ENCODE measurements at places on chromosomes 5 and 9.

DNA sequence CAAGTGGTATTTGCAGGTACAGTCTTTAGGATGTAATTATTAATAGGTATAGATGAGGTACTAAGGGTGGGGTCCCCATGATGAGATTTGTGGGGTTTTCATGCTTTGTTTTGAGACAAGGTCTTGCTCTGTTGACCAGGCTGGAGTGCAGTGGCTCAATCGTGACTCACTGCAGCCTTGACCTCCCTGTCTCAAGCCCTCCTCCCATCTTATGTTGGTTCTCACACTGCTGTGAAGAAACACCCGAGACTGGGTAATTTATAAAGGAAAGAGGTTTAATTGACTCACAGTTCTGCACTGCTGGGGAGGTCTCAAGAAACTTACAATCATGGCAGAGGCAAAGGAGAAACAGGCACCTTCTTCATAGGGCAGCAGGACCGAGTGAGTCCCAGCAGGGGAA, 217.5 kb downstream of the CDK5RAP2 start:
- no peak for DNase-seq

- DNase-seq = no peak
Observed at GRCh38 chr9:18526685-18527084, 52.7 kb downstream of the ADAMTSL1 start.

GRCh38 chr5:129951039-129951438, 46.8 kb downstream of the CHSY3 start:
- DNase-seq = no peak

DNA sequence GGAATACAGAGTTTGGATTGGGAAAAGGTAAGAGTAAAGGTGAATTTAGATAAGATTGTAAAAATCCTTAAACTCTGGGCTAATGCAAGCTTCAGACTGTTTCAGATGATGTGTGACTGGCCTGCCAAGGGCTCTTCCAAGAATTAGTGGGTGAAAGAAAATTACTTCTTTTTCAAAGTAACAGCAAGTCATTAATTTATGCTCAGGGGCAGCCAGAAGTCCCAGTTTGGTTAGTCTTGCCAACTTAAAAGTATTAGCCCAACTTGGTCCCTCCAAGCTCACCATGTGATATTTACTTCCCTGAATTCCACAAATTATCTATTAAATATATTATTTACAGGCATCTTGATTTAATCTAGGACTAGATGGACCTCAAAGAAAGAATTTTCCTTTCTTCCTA, 947.8 kb downstream of the NR2F1-AS1 start:
- DNase-seq = no peak

DNA sequence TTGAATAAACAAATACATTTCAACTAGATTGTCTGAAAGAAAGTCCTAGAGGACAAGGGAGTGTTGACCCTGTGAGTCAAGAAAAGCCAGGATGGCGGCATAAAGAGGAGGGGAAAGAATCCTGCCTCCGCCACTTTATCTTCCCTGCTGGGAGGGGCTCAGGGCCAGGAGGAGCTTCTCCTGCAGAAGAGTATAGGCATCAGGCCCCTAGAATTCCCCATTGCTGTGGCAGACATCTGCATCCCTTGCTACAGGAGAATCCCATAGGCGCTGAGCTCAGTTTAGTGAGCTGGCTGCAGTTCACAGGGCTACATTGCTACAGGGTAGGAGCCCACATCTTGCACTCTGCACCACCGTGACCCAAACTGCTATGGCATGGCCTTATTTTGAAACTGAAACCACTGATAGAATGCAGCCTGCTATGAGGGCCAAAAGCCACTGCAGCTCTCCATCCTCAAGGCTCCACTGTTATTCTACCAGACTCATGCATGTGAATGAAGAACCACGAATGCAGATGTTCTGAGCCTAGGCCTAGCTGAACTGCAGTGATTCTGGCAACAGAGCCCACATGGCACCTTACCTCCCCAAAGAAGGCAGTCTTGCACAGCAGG, 941.4 kb upstream of the CTNND2 start:
- no peak for DNase-seq

DNA sequence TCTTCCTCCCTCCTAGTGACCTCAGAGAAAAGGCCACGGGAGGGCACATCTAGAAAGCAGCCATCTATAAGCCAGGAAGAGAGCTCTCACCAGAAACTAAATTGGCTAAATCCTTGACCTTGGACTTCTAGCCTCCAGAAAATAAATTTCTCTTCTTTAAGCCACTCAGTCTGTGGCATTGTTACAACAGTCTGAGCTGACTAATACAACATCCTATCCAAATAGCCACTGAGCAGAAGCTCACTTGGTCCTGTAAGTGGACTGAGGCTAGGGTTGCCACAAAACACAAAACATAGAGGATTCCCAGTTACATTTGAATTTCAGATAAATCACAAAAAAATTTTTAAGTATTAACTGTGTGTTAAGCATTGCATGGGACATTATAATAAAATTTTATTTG, 383.4 kb downstream of the MLLT3 start:
- no peak for DNase-seq

DNA sequence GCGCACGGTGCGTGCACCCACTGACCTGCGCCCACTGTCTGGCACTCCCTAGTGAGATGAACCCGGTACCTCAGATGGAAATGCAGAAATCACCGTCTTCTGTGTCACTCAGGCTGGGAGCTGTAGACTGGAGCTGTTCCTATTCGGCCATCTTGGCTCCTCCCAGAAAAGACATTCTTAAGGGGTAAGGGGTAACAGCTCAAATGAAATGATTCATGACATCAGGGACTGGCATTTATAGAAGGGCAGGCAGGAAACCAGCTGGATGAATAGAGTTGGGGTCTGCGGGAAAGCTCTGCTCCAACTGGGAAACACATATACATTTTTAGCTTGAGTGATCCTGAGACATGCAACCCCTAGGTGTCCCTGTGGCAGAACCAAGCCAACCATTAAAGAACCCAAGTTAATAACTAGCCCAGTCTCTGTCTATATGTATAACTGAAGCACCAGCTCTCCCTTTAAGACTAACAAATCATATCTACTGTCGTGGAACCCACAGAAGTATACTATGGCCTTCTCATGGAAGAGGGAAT, 119.3 kb downstream of the LMNB1 start:
- no peak for DNase-seq

- no peak for DNase-seq
Observed at GRCh38 chr5:32277798-32278197, 34.9 kb downstream of the MTMR12 start.

DNA sequence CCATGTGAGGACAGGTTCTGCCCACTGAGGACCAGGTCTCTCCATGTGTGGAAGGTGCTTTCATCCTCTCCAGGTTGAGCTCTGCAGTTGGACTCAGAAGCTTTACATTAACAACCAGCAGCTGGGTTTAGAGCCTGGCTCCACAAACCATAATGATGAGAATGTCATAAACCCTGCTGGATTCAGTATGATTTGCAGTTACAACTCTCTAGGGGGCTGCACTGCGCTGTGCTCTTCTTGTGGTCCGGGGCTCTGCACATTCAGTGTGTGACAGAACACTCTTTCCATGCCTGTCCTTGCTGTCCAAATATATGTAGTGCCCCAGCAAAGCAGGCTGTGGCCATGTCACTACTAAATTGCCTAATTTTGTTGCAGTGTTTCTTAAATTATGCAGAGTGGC, 334.3 kb downstream of the ICE1 start:
- no peak for DNase-seq

GRCh38 chr5:98913911-98914310, 14.9 kb downstream of the CHD1 start:
- no peak for DNase-seq

GRCh38 chr5:79517601-79518000, 3.7 kb upstream of the HOMER1 start:
- DNase-seq = no peak
